ENCODE measurements at places on chromosomes 2 and 18. TPM values are rescaled to one million over a fixed set of nuclear protein-coding genes. Genes with fewer than 3 reads are reported as not detected.

DNA sequence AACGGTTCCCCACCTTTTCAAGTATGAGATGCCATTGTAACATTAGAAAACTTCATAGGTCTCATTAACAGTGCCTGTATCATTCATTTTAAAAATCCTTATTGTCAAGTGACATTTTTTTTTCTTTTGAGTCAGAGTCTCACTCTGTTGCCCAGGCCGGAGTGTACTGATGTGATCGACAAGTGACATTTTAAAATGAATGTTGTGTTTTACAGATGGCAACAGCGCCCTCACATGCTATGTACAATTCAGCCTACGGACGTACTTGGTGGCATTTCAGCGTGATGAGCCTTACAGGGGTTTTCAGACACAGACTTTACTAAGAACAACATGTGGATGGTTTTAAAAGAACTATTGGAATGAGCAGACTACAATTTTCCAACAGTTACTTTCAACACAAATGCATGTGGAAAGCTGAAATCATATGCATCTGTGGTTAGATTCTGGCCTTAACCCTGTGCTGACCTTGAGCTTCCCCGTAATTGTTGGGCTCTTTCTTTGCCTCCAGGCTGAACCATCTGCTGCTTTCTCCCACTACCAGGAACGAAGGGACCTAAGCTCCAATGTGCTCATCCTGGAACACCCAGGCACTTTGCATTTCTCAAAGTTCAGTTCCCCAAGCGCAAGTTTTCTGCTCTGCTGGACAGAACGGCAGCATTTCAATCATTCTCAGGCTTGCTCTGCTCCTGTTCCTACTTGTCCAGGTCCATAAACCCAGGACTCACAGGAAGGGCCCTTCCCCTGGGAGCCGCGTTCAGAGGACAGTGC, 119.9 kb upstream of the NDUFV2 start:
- H3K4me3 ChIP-seq: no peak overlapping the region
- H3K27me3 ChIP-seq: no peaks in the 10 kb centered on the region
- H3K36me3 ChIP-seq: no peaks in the 10 kb centered on the region
- H3K27ac ChIP-seq: no peak overlapping the region

DNA sequence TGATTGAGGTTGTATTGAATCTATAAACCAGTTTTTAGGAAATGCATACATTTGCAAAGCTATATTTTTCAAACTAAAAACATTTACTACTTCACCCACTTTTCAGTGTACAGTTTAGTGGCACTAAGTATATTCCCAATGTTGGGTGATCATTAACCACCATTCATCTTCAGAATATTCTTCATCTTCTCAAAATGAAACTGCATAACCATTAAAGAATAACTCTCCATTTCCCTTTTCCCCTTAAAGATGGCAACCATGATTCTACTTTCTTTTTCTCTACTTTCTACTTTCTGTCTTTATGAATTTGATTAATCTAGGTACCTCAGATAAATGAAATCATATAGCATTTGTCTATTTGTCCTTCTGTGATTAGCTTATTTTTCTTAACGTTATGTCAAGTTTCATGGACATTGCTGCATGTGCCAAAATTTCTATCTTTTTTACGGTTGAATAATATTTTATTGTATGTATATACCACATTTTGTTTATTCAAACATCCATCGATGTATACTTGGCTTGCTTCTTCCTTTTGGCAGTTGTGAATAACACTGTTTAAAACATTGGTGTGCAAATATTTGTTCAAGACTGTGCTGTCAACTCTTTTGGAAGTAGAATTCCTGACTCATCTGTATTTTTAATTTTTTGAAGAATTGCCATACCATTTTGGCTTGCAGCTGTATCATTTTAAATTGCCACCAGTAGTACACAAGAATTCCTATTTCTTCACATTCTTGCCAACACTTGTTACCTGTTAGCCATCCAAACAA, 104.9 kb downstream of the RPRM start:
- no peak overlapping the region for H3K27ac ChIP-seq
- H3K36me3 ChIP-seq: no peaks in the 10 kb centered on the region
- no peak overlapping the region for H3K4me3 ChIP-seq
- DNase-seq: no peak
- H3K4me1 ChIP-seq: no peaks in the 10 kb centered on the region

OTOF gene
- total RNA-seq: not detected

- H3K27ac ChIP-seq: no peak overlapping the region
- DNase-seq: no peak
- H3K4me3 ChIP-seq: no peak overlapping the region
- H3K4me1 ChIP-seq: peaks cover 32% of the 10 kb centered on the region
These were observed 79.7 kb upstream of the MAP4K4 start for GRCh38 chr2:101617796-101618195.

- no peaks in the 10 kb centered on the region for H3K36me3 ChIP-seq
- DNase-seq: peak; percentile 5
- H3K4me3 ChIP-seq: no peak overlapping the region
- no peaks in the 10 kb centered on the region for H3K27me3 ChIP-seq
These were observed 73.0 kb downstream of the MYO1B start for GRCh38 chr2:191318037-191318728.

STARD6 gene
- total RNA-seq: not detected

DNA sequence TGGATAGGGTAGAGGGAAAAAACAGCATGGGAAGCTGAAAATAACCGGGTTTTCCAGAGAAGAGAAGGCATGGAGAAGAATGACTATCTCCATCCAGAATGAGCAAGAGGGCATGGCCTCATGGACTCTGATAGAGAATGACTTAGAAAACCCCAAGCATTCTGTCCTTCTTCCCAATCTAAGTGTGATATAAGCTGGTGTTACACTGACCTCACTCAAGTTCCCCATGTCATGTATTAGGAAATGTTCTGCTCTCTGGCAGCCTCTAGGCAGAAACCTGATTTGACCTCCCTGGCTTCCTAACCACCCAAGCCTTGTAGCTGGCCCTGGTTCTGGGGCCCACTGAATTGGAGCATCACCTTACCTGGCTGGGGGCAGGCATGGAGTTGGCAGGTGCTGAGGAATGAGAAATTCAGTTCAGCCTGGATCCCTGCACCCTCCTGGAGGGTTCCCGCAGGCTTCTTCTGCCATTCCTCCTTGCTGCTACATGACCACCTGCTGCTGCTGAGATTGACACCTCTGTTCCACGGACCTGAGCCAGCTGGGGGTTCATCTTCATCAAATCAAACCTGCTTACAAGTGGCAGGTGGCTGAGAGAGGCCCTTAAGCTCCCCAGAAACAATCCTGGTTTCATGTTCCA, 5.2 kb upstream of the SIGLEC15 start:
- peaks cover under 1% of the 10 kb centered on the region for H3K4me1 ChIP-seq
- DNase-seq: no peak
- H3K4me3 ChIP-seq: no peak overlapping the region
- peaks cover 9% of the 10 kb centered on the region for H3K27me3 ChIP-seq

DNA sequence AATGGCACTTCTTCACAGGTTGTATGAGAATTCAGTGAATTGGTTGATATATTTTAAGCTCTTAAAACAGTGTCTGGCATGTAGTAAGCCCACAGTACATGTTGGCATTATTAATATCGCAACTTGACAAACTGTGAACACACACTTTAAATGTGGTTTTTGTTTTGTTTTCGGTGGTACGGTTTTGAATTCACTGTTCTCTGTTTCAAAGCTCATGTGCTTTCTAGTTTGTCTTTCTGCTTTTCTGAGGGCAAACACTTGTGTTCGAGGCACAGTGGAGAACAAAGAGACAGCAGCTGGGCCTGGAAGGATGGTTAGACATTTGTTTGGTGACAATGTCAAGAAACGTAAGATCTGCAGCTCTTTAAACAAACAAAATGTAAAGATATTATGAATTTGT, 276.5 kb upstream of the MC4R start:
- H3K36me3 ChIP-seq: no peaks in the 10 kb centered on the region
- no peak overlapping the region for H3K4me3 ChIP-seq
- no peak for DNase-seq
- H3K27ac ChIP-seq: no peak overlapping the region
- H3K27me3 ChIP-seq: no peaks in the 10 kb centered on the region

DNA sequence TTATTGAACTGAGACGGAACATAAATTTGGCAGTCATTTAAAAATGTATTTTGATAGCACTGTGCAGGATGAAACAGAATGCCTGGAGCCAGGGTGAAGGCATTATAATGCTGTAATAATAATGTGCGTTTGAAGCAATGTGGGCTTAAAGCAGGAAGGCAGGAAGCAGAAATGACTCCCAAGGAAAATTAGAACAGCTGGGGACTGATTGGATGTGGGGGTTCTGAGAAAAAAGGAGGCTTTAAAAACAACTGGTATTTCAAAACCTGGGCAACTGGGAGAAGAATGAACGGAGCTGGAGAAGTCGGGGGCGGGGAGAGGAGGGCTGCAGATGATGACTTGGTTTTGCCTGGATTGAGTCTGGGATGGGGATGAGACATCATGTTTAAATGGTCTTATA, 12.6 kb downstream of the FAM124B start:
- no peak overlapping the region for H3K27ac ChIP-seq
- no peaks in the 10 kb centered on the region for H3K27me3 ChIP-seq
- no peaks in the 10 kb centered on the region for H3K4me1 ChIP-seq
- no peak overlapping the region for H3K4me3 ChIP-seq
- no peaks in the 10 kb centered on the region for H3K36me3 ChIP-seq

GRCh38 chr18:46723856-46724415, 32.9 kb downstream of the ST8SIA5 start:
- H3K4me1 ChIP-seq: no peaks in the 10 kb centered on the region
- H3K27me3 ChIP-seq: no peaks in the 10 kb centered on the region
- no peak overlapping the region for H3K4me3 ChIP-seq

GRCh38 chr2:45759310-45759851, 107.9 kb downstream of the PRKCE start:
- peaks cover 1% of the 10 kb centered on the region for H3K4me1 ChIP-seq
- no peaks in the 10 kb centered on the region for H3K36me3 ChIP-seq
- H3K27ac ChIP-seq: no peak overlapping the region
- no peak for DNase-seq
- H3K4me3 ChIP-seq: no peak overlapping the region

KYNU gene
- 50.4 TPM for total RNA-seq

UGT1A7 gene
- not detected for total RNA-seq

- H3K27ac ChIP-seq: no peak overlapping the region
- no peaks in the 10 kb centered on the region for H3K36me3 ChIP-seq
- H3K4me1 ChIP-seq: no peaks in the 10 kb centered on the region
- H3K4me3 ChIP-seq: no peak overlapping the region
These were observed 37.8 kb upstream of the ST8SIA5 start for GRCh38 chr18:46794607-46795006.

DNA sequence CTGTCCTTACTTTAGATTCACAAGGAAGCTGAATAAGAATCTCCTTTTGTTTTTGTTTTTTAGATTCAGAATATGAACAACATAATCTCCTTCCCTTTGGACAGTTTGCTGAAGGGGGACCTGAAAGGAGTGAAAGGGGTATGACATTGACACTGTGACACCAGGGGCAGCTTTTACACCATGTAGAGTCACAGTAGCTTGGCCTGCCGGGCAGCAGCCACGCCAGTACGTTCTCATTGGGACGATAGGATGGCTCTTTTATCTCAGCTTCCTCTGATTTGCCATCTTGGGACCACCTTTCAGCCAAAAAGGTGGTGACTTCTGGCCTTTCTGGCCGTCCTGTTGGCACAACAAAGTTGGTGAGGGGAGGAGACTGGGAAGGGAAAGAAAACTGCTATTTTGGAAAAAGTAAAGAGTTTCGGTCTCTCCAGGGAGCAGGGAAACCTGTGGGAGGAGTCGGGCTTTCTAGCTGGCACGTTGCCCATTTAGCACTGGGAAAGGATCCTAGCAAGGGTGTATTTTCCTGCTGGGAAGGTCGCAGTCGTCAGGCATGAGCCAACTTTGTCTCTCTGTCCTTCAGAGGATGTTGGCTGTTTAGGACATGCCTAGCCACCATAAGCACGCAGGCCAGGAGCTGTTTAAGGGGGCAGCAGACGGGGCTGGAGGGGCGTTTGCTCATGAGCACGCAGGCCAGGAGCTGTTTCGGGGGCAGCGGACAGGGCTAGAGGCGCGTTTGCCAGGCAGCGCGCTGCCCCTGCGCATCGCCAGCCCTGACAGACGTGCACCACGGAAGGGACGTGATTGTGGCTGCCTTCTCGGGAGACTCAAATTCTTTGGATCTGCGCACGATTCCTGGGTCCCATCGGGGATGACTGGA, 104.6 kb downstream of the ITGB1BP1 start:
- H3K36me3 ChIP-seq: no peaks in the 10 kb centered on the region
- peaks cover 4% of the 10 kb centered on the region for H3K4me1 ChIP-seq
- H3K4me3 ChIP-seq: no peak overlapping the region
- no peaks in the 10 kb centered on the region for H3K27me3 ChIP-seq
- no peak overlapping the region for H3K27ac ChIP-seq
- no peak for DNase-seq

GRCh38 chr2:55364189-55365055, 55.2 kb downstream of the CCDC88A start:
- H3K4me3 ChIP-seq: no peak overlapping the region
- H3K27ac ChIP-seq: no peak overlapping the region
- H3K36me3 ChIP-seq: no peaks in the 10 kb centered on the region
- no peak for DNase-seq
- no peaks in the 10 kb centered on the region for H3K27me3 ChIP-seq

PRSS56 gene
- not detected for total RNA-seq

CTAGE1 gene
- total RNA-seq: not detected

- H3K36me3 ChIP-seq: peaks cover 13% of the 10 kb centered on the region
- H3K27ac ChIP-seq: no peak overlapping the region
- no peak overlapping the region for H3K4me3 ChIP-seq
- DNase-seq: no peak
- no peaks in the 10 kb centered on the region for H3K27me3 ChIP-seq
These were observed 17.8 kb upstream of the SCLY start for GRCh38 chr2:238042849-238043584.

- DNase-seq: no peak
- no peaks in the 10 kb centered on the region for H3K27me3 ChIP-seq
- no peak overlapping the region for H3K4me3 ChIP-seq
- peaks cover 5% of the 10 kb centered on the region for H3K36me3 ChIP-seq
- H3K4me1 ChIP-seq: no peaks in the 10 kb centered on the region
These were observed 127.9 kb downstream of the THADA start for GRCh38 chr2:43467891-43468290.

SLC66A2 gene
- total RNA-seq: 44.4 TPM

DNA sequence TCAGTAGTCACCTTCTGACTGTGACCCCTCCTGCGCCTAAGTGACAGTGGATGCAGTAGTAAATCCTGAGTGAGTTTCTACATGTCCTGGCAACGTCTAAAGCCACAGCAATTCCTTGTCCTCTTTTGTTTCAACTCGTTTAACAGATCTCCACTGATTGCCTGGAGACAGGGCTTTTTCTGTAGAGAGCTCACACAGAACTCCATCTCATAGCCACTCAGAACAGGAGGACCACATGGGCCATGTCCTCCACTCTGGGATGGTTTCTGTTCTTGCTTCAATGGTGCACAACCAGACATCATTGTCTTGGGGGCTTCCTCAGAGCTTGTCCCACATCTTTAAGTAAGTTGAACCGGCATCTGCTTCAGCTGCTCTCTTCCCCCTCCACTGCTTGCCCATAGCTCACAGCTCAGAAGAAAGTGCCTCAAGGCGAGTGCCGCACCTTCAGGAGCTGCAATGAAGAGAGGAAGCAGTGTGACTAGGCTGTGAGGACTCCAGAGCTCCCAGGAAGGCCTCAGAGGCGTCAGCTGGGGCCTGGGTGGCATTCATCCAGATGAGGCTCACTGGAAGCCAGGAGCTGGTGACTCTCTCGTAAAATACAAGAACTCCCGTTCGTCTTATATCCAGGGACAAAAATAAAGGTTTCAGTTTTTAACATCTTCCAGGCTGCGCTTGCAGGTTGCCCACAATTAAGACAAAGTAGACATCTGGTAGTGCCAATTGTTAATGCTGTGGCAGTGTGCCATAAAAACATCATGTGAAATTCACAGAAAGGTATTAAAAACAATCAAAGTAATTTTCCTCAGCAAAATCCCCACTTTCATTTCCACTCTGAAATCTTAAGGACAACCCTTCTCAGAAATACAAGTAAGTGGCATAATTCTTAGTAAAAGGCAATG, 37.3 kb downstream of the ST3GAL5 start:
- peak overlapping the region; percentile 56 for H3K4me3 ChIP-seq
- peak overlapping the region; percentile 100 for H3K27ac ChIP-seq
- DNase-seq: peak; percentile 61
- H3K36me3 ChIP-seq: peaks cover 11% of the 10 kb centered on the region
- no peaks in the 10 kb centered on the region for H3K27me3 ChIP-seq
